ENCODE measurements at places on chromosomes 11 and 22. TPM values are rescaled to one million over a fixed set of nuclear protein-coding genes. Genes with fewer than 3 reads are reported as not detected.

Gene COPB1
- 179 TPM for total RNA-seq

GRCh38 chr11:68840661-68841653 is 759 bp downstream of the CPT1A start:
- peak; percentile 52 for DNase-seq

Gene GGT5
- total RNA-seq, result 90.0 TPM

DNA sequence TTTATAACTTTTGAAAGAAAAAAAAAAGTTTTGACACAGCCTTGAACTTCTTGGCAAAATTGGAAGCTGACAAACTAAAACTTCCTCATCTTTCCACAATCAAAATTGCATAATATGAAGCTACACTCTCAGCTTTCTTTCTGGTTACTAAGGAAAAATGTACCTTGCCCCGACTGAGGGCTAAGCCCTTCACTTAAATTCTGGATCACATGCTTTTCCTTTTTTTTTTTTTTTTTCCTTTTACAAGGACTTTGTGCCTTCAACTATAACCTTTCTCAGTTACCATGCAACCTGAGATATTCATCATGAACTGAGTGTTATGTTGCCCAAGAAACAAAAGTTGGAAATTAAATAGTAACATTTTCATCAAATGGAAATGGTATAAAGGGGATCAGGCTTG is 188.5 kb upstream of the CARD18 start:
- DNase-seq, result no peak

- no peak for DNase-seq
Measured at GRCh38 chr11:8097468-8097867, 16.5 kb downstream of the TUB start.

DNA sequence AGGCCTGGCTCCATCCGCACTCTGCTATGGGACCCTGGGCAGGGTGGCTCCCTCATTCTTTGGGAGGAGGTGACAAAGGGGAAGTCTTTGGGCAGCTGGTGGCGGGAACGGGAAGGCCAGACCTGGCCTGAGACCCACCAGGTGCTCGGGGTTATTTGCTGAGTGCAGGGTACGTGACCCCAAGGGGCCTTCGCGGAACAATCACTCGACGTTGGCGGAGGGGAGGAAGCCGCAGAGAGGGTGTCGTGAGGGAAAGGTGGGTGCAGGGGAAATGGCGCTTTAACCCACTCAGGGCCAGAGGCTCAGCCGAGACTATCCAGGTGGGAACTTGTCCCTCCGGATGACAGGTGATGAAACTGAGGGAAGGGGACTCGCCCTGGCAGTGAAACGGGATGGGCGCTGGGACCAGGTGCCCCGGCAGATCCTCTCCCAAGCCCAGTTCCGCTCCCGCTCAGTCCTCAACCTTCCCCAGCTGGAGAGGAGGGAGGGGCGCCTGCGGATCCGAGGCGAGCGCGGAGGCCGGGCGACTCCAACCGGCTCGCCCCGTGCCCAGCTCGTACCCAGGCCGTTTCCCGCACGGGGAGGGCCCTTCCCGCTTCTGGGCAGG is 911 bp downstream of the A4GALT start:
- DNase-seq, result no peak

GRCh38 chr11:115132436-115133228 is 371.6 kb downstream of the CADM1 start:
- peak; percentile 29 for DNase-seq

Gene MMP3
- 14.5 TPM for total RNA-seq

DNA sequence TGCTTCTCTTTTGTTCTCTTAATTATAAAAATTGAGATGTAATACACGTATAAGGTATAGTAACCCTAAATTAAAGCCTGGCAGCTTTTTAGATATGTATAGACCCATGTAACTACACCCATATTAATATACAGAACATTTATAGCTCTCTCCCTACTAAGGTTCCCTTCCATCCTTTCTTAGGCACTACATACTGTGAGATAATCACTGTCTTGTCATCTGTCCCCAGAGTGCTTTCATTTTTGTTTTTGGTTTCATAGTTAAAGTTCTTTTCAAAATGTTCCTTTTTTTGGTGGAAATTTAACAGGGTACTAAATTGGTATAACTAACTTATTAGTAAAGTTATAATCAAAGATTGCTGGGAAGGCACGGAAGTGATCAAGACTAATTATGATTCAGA is 49.2 kb downstream of the MTMR3 start:
- DNase-seq, result no peak

DNA sequence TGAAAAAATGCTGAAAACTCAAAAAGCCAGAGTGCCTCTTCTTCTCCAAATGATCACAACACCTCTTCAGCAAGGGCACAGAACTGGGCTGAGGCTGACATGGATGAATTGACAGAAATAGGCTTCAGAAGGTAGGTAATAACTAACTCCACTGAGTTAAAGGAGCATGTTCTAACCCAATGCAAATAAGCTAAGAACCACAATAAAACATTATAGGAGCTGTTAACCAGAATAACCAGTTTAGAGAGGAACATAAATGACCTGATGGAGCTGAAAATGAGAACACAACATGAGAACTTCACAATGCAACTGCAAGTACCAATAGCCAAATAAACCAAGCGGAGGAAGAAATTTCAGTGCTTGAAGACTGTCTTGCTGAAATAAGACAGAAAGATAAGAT is 9.2 kb downstream of the OR56B4 start:
- no peak for DNase-seq

DNA sequence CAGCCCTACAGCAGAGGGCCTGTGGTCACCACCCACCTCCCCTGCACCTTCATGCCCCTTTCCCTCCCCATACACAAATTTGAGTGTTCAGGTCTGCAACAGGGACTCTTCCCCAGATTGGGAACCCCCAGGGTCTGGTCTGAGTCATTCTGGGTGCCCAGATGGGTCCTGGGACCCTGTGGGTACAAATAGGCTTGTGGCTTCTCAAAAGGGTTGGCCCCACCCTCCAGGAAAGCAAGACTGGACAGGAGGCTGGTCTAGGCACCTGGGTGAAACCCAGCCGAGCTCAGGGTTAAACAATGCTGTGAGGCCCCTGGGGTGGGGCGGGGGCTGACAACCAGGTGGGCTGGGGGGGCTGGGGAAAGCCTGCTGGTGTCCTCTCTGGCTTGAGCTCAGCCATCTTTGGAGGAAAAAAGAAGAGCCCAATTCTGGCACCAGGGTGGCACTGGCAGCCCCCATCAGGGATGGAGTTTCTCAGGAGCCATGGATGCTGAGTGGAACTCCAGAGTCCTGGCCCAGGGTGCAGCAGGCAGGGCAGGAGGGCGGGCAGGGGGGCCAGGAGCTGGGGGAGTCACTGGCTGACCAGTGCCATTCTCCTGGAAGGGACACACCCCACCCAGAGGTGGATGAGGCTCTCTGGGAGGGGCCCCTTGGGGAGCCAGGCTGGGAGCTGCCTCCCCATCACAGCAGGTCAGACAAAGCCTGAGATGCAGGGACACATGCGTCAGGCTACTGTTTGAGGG is 1.1 kb downstream of the SEPTIN5 start:
- DNase-seq, result no peak

Gene TSGA10IP
- total RNA-seq, result not detected

GRCh38 chr11:118009864-118010737 is 23.9 kb downstream of the IL10RA start:
- no peak for DNase-seq

DNA sequence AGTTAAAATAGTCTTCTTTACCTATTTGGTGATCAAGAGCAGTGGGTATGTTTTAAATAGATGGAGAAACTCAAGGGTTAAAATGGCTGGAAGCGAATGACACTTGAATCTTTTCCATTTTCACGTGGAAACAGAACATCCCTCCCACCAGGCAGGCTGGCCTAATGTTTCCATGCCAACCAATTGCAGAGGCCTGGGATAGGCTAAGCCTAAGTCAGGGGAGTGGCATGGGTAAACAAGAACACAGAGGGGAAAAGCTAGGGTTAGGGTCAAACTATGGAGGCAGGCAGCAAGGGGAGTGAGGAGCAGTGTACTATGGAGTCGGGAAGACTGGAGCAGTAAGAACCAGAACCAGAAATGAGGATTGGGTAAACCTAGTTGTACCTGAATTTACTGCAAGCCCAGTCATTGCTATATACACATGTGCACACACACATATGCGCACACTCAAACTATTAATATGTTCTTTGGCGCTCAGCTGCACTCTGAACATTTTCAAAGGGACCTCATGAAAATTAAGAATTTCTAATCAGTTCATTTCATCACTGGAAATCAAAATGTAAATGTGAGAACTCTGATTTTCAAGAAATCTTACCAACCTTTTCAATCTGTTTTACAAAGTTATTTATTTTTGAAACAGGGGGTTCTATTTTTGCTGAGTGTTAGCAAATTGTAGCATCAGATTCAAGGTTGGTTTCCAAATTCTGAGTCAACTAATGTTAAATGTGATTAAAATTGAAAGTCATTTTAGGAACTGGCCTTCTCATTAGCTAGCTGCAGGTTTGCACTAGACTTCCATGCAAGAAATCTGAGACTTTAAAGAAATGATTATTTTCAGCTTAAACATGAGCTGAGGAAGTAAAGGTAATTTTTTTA is 327.0 kb upstream of the CCDC90B start:
- DNase-seq, result peak; percentile 17

- DNase-seq, result no peak
Measured at GRCh38 chr11:65920372-65920802, 1.2 kb downstream of the DRAP1 start.

DNA sequence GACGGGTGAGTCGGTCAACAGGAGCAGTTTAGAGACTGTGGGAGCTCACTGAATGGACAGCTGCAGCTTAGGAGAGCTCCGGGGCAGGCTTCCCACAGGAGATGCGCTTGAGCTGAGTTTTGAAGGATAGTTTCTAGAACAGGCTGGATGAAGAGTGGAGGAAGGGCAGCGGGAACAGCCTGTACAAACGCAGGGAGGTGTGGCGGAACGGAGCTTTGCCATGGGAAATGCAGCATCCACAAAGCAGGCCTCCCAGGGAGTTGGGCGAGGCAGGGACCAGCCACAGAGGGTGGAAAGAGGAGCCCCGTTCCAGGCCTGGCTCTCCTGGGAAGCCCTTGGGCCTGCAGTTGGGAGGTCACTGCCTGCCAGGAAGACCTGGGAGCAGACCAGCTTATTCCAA is 26.8 kb upstream of the TEF start:
- DNase-seq, result no peak

DNA sequence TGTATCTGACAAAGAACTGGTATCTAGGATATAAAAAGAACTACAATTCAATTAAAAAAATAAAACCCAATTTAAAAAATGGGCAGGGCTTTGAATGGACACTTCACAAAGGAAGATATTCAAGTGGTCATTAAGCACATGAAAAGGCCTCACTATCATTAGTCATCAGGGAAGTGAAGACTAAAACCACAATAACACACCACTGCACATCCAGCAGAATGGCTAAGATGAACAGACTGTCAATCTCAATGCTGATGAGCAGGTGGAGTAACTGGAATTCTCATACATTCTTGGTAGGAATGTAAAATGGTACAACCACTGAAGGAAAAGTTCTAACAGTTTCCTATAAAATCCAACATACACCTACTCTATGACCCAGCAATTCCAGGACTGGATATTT is 8.9 kb downstream of the HPS4 start:
- no peak for DNase-seq

DNA sequence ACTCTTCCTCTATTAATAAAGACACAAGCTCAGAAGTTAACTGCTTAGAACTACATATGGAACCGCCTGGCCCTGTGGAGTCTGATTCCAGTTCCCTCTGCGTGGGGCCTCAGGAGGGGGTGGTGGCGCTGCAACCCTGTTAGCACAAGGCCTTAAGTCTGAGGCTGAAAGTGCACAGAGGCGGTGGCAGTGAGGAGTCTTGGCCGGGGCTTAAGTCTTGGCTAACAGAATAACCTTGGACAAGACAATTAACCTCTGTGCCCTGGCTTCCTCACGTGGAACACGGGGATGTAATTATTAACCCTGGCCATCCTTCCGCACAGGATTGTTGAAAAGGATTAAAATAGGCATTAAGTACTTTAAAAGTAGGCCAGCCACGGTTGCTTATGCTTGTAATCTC is 191.5 kb downstream of the CEP164 start:
- no peak for DNase-seq

DNA sequence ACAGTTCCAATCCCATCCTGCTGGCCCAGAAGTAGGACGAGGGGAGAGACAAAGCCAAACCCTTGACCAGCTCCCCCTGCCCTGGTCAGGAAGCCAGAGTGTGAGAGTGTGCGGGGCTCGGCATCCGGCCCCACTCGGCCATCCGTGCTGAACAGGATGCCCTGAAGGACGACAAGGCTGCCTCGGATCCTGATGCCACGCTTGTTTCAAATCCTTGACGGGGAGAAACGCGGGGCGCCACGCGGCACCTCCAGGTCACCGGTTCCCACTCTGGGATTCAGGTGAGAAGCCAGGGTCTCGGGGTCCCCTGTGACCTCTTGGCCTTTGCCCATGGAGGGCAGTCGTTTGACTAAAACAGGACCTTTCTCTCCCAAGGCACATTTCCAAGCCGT is 167.8 kb downstream of the BRD1 start:
- DNase-seq, result no peak

Gene CD3D
- total RNA-seq, result 2.1 TPM

DNA sequence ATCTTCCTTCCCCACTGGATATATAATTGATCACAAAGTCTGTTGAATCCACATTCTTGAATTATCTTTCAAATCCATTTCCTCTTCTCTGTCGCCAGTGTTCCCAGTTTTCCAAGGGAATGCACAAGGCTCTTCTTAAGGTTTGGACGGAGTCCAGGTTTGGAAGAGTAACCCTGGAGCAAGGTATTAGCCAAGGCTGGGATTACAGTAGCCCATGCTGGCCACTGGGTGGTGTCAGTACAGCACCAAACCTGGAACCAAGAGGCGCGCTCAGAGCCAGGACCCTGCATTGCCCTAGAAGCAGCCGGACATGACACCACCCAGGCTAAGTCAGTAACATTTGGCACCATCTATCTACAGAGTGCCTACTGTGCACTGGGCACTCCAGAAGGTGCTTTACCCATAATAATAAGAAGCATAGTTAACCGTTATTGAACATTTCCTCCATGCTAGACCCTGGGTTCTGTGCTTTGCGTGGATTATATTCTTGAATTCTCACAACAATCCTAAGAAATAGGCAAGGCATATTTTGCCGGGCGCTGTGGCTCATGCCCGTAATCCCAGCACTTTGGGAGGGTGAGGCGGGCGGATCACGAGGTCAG is 48.0 kb upstream of the CLPB start:
- peak; percentile 74 for DNase-seq

GRCh38 chr22:42313804-42314581 is 43.5 kb upstream of the TCF20 start:
- DNase-seq, result peak; percentile 84

Gene FXYD2
- 2.8 TPM for total RNA-seq

- no peak for DNase-seq
Measured at GRCh38 chr11:31000381-31000780, 369.2 kb downstream of the DCDC1 start.

DNA sequence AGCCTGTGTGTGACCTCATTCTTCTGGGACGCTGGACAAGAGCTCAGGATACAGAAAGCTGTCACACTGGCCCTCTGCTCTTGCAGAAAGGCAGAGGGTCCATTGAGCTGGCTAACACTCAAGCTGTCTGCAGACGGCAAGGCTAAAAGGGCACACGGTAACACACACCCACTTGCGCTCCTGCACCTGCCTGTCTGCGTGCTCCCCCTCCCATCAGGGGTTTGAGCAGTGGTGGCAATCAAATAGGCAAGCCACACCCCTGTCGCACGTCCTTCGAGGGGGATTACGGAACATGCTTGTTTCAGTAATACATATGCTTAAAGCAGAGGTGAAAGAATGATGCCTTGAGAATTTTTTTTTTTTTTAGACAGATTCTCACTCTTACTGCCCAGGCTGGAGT is 7.1 kb upstream of the QSER1 start:
- DNase-seq, result no peak

- DNase-seq, result no peak
Measured at GRCh38 chr11:124725719-124726105, 14.0 kb upstream of the NRGN start.

Gene OR5A1
- total RNA-seq, result not detected

All from thyroid gland (tissue), 4 donors.